GDM1 (cell line): ENCODE measurements at places on chromosomes 16 and 17.

GRCh38 chr17:3535253-3535995, 22.2 kb downstream of the TRPV3 start:
- no peak for DNase-seq

DNA sequence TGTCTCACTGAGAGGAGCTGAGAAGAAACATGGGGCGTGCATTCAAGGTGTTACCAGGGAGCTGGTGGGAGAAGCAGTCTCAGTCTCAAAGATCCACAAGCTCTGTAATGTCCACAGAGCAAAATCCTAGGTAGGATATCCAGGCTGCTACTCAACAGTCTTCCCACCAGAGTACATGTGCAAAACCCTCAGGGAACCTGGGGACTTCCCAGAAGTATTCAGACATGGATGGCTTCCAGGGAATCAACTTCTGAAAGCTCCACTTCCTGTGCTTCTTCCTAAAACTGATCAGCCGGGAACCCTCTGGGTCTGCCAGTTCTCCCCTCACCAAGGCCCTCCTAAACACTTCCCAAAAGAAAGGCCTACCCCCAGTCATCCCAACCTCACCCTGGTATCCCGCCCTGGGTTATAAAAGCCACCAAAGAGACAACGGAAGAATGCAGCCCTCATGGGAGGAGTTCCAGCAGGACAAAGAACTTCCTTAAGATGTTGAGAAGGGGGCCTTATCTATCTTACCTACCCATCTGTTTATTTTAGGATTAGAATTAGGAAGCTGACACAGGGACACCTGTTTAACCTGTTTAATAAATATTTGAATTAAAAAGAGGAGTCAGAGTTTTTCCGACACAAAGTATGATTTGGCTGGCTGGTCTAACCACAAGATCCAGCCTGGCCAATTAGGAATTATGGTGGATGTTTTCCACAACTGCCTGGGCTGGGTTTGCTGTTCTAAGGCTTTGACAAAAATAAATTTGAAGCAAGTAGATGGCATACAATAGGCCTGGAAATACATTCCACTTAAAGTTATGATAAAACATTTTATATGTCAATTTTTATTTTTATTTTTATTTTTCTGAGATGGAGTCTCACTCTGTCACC, 37.0 kb downstream of the CUEDC1 start:
- DNase-seq = no peak

- DNase-seq = no peak
These were observed 561.0 kb upstream of the ZFHX3 start for GRCh38 chr16:73608911-73609310.

DNA sequence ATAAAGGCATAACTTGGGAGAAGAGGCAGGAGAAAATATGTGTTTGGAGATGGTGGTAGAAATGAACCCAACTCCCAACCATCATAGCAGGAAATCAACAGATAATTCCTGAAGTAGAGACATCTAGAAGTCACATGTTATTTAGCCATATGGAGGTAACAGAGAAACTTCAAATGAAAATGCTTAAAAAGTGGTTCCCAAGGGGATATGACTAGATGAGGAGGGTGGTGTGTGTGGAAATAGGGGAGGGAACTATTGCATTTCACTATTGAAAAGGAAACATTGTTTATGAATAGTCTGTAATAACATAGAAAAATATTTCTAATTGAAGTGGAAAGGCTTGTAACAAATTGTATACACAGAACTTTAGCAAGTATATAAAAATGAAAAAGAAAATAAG, 412.0 kb downstream of the SHISA9 start:
- DNase-seq = no peak

- DNase-seq = no peak
These were observed 18.6 kb upstream of the CLTC start for GRCh38 chr17:59601130-59601529.

DNA sequence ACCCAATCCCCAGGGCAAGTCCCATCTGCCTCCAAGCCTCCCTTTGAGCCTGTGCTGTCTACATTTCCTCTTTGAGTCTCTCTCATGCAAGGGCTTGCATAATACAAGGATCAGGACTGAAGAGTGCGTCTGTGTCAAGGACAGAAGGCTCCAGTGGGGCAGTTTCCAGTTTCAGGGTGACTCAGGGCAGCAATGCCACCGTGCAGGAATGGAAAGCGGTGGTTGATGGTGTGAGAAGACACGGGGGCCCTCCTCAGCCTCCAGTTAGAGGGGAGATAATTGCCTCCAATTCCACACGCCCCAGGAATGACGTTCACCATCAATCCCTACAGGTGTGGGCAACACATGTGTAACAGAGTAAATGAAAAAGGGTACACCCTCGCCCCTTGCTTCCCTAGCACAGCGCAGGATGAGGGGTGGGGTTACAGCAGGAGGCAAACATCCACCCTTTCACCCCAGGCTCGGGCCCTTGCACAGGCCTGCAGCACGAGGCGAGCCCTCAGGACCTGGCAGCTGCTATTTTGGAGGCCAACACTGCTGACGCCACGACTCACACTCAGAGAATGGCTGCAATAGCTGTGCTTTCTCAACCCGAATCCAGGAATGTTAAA, 24.8 kb upstream of the SLC25A19 start:
- DNase-seq = no peak

DNA sequence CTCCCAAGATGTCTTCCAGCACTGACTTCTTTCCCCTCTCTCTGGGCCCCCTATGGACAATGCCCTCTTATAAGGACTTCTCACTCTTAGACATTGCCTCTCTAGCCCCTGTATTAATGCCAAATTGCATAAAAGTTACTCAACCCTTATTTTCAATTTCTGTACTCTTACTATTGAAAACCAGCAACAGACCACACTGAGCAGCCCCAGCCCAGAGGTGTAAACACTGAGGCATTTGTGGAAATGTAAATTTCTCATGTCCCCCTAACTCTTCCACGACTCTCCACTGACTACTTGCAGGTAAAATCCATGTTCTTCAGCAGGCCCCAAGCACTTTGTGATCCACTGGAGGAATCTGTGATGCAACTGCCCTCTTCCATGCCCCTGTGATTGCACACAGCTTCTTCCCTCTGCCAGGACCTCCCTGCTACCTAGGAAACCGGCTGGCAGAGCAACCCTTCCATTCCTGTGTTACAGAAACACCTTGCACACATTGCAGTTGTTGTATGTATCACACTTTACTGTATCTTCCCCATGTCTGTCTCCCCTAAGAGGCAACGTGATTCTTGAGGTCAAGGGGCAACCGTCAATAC, 4.4 kb downstream of the N4BP1 start:
- DNase-seq = no peak

DNA sequence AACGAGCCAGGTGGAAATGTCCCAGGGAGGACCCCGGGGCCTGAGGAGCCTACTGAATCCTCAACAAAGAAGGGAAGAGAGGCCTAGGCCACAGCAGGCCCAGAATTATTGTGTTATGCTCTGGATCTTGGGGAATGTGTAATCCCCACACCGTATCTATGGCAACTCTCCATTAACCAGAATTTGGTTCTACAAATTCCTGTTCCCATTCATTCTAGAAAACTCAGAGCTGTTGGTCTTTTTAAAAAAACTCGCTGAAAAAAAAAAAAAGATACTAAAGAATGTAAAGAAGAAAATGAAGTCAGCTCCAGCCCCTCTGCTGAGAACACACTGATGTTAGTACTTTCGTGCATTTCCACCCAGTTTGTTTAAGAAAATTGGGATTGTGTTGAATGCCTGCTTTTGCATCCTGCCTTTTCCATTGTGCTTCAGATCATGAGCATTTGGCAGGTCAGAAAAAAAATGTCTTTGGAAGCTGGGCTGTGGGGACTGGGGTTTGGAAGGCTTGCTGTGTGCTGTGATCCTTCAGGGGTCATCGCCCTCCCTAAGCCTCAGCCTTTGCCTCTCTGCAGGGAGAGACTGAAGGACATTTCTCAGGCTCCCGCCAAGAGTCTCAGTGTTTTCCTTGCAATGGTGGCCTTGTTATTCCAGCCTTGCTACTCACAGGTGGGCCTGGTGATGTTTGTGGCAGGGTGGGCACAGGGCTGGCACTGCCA, 69.5 kb downstream of the SREBF1 start:
- DNase-seq = no peak

- no peak for DNase-seq
These were observed 205.2 kb upstream of the CDH5 start for GRCh38 chr16:66161269-66161668.

GRCh38 chr16:12504312-12504711, 299.4 kb downstream of the CPPED1 start:
- DNase-seq = no peak

GRCh38 chr16:50303605-50304466, 37.5 kb downstream of the ADCY7 start:
- no peak for DNase-seq

DNA sequence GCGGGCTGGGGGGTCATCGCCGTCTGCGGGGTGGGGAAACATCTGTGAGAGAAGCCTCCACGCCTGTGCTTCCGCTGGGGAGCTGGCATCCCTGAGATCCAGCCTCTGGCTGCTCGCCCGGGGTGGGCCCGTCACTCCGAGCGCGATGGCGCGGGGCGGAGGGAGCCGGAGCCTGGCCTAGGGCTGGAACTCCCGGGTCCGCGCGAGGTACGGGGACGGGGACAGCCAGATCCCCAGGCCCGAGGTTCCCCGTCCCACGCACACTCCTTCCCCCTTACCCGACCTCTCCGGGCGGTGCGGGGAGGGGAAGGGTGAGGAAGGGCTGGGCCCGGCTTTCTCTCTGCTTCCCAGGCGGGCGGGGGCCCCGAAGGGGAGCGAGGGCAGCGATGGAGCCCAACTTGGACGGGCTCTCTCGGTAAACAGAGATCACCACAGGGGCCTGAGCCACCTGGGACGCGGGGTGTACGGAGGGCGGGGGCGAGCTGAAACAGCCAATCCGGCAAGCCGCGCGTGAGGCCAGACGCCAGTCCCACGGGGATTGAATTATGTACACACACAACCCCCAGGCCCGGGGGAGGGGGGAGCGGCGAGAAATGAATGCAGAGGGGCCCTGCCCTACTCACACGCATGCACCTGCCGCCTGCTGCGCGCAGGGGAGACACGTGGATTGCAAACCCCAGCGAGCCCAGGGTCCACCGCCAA, at the start of gene SLC16A11:
Gene SLC16A11 (minus strand): TSS at position 596 of the 702 bp plus-strand sequence. CDS start 579 bp downstream, at position 17.
- no peak for DNase-seq

GRCh38 chr16:78842950-78843349, 743.5 kb downstream of the WWOX start:
- no peak for DNase-seq

GRCh38 chr16:49745311-49745747, 110.6 kb downstream of the ZNF423 start:
- no peak for DNase-seq

DNA sequence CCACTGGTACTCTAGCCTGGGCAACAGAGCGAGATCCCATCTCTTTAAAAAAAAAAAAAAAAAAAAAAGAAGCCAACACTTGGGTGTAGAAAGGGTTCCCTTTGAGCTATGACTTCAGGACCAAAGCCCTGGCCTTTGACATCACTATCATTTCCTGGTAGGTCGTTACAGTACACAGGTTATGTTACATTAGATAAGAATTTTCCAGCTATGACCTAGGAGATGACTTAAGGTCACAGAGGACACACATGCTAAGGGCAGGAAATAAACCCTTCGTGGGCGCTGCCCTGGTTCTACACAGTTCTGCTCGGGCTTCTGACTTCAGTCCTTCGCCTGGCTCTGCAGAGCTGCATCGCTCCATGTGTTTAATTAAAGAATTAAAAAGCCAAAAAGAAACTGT, 112.0 kb downstream of the ADCY9 start:
- no peak for DNase-seq

DNA sequence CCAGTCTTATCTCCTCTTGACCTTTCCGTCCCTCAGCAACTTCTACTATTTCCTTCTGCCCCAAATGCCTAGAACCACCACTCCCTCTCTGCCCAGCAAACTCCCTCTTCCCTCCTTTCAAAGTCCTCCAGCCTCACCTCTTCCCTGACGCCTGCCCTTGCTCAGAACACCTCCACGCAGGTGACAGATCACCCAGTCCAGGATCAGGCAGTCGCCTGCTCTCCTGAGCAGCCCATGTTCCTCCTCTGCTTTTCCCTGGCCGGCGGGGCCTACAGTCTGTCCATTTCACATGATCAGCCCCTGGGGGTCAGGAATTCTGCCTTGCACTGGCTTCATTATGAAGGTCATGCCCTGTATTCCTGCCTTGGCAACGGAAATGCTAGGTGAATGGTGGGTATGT, 422 bp downstream of the CD300LF start:
- no peak for DNase-seq

- DNase-seq = no peak
These were observed 7.4 kb downstream of the GNAO1 start for GRCh38 chr16:56198755-56199114.

DNA sequence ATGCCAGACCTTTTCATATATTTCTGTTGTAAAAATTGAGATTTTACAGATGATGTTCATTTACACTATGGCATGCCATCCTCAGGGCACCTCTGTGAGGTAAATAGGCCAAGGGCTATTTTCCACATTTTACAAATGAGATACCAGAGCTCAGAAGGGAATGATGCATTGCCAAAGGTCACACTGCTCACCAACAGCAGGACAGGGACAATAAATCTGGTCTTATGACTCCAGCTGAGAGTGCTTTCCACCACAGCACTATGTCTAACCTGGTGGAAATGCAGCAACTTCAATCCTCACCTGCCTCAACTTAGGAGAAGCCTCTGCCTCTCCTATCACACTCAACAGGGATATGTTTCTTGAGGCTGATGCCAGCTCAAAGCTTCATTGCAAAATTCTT, 40.6 kb downstream of the GRIN2A start:
- no peak for DNase-seq

- no peak for DNase-seq
These were observed 32.2 kb downstream of the HSD17B2 start for GRCh38 chr16:82067042-82067803.

DNA sequence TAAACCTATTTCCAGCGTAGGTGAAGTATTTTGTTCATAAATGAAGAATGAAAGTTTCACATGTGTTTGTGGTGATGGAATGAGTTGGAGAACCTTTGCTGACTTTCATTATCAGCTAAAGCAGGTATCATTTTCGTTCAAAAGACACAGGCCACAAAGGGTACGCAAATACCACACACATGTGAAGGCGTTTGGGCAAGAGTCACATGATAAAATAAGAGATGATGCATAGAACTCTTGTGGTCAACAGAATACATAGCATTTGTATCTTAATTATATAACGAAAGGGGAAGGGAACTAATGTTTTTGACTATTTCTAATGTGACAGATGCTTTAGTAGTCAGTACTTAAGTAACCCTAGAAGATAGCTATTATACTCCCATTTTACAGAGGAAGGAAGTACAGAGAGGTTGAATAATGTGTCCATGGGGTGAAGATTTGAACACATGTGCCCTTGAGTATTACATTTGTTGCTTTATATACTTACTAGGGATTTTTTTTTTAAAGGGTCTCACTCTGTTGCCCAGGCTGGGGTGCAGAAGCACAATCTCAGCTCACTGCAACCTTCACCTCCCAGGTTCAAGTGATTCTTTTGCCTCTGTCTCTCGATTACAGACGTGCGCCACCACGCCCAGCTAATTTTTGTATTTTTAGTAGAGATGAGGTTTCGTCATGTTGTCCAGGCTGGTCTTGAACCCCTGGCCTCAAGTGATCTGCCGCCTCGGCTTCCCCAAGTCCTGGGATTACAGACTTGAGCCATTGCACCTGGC, 4.8 kb downstream of the RPA1 start:
- DNase-seq = no peak

- DNase-seq = no peak
These were observed 353.9 kb downstream of the CPPED1 start for GRCh38 chr16:12449795-12450194.
